ENCODE measurements at places on chromosomes 5 and 9.

- no peak for DNase-seq
These were observed 41.0 kb upstream of the IRX4 start for GRCh38 chr5:1923766-1924165.

GRCh38 chr9:14326264-14326826 lies 12.4 kb upstream of the NFIB start:
- peak; percentile 90 for DNase-seq

GRCh38 chr5:20601678-20602100 lies 613.7 kb upstream of the CDH18 start:
- DNase-seq = peak; percentile 84

DNA sequence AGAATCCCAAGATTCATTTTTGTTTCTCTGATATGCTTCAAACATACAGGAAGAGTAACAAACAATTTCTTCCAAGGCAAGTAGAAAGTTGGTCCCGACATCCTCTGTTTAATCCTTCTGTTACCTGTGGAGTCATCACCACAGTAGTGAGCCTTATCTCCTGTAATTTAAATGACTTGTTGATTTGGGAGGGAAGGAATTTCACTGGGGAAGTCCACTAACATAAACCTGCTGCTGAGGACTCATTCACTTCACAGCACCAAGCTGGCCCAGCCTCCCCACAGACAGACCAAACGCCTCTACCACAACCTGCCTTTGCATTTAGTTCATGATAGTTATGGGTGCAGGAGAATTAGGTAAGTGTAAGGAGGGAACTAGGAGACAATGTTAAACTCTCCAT lies 63.2 kb downstream of the PRKACG start:
- DNase-seq = no peak

GRCh38 chr5:41009232-41009631 lies 61.9 kb downstream of the MROH2B start:
- DNase-seq = no peak

DNA sequence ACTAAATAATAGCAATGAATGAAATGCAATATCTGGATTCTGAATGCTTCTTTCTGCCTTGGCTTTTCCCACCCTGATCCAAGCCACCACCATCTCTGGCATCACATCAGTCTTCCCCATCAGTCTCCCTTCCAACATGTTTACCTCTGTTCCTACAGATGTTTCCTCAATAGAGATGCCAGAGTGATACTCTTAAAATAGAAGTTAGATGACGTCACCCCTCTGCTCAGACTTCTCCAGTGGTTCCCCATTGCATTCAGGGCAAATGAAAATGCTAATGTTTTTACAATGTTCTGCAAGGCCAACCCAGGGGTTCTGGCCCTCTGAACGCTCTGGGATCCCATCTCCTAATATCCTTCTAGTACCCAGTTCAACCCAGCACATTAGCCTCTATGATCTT lies 305.8 kb downstream of the TRIM32 start:
- no peak for DNase-seq

GRCh38 chr9:69357030-69357775 lies 32.2 kb downstream of the ENTREP1 start:
- no peak for DNase-seq

- DNase-seq = no peak
These were observed 103.7 kb downstream of the SIL1 start for GRCh38 chr5:139094154-139095131.

DNA sequence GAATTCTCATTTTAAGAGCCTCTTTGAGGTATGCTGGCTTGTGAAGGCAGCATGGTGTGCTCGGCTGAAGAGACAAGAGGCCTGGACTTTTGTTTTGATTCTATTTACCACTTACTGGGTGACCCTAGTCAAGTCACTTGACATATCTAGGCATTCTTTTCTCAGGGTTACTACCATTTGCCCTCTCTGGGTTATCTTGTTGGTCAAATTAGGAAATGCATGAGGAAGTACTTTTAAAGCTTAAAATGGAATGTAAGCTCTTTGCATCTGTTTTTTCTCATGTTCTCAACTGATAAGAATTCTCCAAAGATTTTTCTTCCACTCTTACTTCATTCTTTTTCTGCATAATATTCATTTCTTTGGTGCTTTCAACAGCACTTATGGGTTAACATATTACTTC lies 173.1 kb downstream of the PLK2 start:
- no peak for DNase-seq

- DNase-seq = no peak
These were observed 219.0 kb upstream of the EDIL3 start for GRCh38 chr5:84603568-84604185.

GRCh38 chr5:73314395-73315257 lies 134.0 kb downstream of the FOXD1 start:
- no peak for DNase-seq

- no peak for DNase-seq
These were observed 712.1 kb upstream of the MEF2C start for GRCh38 chr5:89595056-89595455.

DNA sequence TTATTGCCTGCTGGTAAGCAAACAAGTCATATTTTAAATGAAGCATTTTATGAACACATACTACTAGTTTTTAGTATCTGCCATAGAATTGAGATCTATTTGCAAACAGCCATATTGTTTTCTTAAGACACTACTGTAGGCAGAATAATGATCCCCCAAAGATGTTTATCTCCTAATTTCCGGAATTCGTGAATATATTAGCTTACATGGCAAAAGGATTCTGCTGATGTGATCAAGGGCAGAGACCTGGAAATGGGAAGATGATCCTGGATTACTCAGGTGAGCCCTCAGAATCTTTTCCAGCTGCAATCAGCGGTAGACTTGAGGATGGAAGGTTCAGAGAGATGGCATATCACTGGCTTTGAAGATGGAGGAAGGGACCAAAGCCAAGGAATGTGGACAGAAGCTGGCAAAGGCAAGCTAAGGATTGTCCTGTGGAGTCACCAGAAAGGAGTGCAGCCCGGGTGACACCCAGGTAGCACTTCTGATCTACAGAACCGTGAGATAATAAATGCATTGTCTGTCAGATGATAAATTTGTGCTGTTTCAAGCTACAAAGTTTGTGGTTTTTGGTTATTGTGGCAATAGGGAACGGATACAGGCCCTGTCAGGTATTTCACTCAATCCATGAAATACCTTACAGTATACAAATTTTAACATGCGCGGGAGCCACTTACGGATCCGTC lies 1.0 kb upstream of the ERCC6L2 start:
- DNase-seq = no peak

- no peak for DNase-seq
These were observed 182.3 kb upstream of the MSX2 start for GRCh38 chr5:174542037-174542436.

DNA sequence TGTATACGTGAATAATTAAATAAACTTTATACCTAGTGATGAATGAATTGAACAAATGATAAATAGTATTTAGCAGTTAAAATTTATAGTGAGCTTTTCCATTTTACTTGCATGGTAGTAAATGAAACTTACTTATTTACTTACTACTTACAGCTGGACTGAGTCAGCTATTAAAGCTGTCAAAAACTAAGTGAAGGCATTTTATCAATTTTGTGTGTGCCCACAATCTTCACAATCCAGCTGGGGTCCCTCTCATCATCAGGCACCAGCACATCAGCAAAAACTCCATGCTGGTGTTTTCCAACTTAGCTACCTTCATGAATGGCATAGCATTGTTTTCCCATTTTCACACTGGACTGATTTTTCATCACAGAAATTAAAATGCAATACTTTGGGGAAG lies 81.1 kb downstream of the SAXO1 start:
- DNase-seq = no peak

DNA sequence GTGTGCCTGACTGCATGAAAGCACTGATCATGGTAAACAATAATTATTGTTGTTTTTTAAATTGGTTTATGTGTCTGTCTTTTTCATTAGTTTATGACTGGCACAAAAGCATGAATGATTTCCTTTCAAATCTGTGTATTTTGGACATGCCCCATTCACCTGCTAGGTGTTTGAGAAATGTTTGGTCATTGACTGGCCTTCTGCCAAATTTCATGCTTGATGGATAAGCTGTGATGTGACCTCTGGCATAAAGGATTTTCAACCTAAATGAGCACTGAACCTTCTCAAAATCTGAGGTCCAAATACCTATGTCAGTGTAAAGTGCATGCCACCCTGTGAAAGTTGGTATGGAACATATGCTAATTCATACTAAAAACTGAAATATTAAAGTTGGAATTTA lies 204.5 kb downstream of the BRINP1 start:
- no peak for DNase-seq

- peak; percentile 2 for DNase-seq
These were observed 134.3 kb upstream of the CDH9 start for GRCh38 chr5:27172693-27173092.

DNA sequence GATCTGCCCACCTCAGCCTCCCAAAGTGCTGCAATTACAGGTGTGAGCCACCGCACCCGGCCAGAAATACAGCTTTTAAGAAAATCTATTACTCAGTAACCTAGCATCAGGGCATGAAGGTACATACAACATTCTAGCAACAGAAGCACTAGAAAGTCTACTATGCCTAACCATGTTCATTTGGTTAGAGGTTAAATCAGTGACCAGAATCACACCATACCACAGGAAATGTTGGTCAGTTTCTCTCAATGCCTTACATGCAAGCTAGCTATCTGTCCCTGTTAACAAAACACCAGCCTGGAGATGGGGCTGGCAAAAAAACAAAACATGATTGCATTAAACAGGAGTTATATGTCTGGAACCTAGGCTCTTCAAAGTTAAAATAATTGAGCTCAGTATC lies 104.1 kb downstream of the STRBP start:
- no peak for DNase-seq

- peak; percentile 30 for DNase-seq
These were observed 679 bp downstream of the DOLK start for GRCh38 chr9:128946571-128947276.

DNA sequence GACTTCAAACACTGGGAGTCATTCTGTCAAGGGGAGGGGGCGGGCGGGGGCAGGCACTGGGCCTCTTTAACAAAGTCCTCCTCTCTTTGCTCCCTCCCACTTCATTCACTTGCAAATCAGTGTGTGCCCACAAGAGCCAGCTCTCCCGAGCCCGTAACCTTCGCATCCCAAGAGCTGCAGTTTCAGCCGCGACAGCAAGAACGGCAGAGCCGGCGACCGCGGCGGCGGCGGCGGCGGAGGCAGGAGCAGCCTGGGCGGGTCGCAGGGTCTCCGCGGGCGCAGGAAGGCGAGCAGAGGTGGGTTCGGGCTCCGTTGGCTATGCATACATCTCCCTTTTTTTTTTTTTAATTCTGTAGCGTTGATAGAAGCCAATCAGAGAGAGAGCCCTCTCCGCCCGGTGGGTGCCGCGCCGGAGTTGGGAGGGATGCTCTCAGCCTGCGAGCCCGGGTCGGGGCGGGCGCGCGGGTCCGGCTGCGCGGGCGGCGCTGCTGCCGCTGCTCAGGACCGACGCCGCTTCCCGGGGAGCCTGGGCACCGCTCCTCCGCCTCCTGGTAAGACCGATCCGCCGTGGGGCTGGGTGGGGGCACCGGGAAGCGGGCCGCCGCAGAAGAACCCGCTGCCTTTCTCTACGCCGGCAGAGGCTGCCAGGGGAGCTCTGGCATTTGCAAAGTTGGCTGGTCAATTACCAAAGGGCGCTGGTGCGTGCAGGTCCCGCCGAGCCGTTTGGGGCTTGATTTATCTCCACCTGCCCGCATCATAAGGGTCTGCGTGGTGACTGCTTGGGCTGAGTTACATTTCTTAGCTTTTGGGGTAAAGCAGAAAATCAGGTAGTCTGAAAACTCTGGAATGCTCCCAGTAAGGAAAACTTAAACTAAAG lies at the start of gene CDH6:
CDH6 (plus strand) TSS at position 96 of the 877 bp plus-strand sequence. CDS start 73,788 bp downstream, outside the sequence.
- DNase-seq = no peak

DNA sequence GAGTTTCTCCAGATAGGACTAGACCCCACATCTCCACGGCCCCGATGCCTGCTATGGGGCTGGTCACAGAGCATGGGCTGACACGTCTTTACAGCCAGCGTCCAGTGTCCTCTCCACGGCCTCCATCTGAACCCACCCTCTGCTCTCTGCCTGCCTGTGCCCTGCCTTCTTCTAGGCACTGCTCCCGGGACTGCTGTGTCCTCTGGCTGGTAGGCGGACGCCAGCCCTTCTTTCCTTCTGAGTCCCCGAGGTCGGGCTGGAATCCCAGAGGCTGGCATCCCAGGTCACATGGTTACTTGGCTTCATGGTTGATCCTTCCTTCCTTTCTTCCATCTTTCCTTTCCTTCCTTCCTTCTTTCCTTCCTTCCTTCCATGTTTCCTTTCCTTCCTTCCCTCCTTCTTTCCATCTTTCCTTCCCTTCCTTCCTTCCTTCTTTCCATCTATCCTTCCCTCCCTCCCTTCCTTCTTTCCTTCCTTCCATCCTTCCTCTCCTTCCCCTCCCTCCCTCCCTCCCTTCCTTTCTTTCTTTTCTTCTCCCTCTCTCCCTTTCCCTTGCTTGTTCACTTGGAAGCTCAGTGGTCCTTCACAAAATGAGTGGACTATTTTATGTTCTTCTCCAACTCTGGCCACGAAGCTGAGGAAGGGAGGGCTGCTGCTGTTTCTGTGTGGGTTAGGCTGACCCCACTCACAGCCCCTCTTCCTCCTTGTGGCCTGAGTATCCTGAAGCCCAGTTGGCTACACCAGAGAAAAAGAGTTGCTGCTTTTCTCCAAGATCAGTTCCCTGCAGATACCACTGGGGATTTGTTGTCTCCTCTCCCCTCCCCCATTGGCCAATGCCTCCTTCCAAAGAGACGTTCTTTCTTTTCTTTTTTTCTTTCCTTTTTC lies 66.8 kb upstream of the NEURL1B start:
- DNase-seq = no peak

DNA sequence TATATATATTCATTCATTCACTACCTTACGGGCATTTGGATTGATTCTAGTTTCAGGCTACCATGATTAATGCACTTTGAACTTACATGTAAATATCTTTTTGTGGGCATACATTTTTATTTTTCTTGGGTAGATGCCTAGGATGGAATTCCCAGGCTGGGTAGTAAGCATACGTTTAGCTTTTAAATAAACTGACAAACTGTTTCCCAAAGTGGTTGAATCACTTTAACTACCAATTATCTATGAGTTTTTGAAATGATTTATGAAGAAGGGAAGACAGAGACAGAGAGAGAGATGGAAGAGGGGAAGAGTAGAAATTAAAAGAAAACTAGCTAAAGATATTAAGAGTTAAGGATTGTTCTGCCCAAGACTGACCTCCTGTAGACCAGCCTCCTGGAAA lies 612.6 kb downstream of the PSAT1 start:
- DNase-seq = no peak

DNA sequence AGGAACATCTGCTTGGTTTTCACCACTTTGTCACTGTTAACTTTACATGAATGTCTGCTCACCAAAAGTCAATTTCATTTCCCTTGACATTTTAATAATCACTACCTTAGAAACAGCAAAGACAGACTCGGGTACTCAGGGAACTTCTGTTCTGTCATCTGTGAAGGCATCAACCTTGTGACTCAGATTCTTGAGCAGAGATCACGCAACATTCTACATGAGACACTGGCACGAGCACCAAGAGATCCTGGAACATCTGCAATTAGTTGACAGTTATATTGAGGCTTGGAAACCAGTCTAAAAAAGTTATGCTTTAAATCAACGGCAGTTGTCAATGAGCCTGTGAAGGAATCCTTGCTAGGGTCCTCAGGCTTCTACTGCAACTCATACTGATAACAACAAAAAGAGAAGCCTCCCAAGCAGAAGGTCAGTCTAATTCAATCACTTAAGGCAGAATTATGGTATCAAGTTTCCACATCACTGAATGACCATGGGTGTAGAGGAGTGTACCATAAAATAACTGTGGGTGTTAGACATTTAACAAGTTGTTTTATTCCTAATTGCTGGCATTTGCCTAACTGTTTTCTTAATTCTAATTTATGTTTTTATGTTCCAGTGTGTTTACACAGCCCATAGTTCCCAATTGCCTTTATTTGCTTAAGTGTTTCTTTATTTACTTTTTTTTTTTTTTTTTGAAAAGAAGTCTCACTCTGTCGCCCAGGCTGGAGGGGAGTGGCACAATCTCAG lies 3.3 kb upstream of the PBX3 start:
- no peak for DNase-seq
